Naive thymus-derived CD8-positive, alpha-beta T cell (primary cell): ENCODE measurements at places on chromosomes 7 and 10.
A peak's percentile ranks its signal among the peaks of the same experiment; 100 is the strongest.

DNA sequence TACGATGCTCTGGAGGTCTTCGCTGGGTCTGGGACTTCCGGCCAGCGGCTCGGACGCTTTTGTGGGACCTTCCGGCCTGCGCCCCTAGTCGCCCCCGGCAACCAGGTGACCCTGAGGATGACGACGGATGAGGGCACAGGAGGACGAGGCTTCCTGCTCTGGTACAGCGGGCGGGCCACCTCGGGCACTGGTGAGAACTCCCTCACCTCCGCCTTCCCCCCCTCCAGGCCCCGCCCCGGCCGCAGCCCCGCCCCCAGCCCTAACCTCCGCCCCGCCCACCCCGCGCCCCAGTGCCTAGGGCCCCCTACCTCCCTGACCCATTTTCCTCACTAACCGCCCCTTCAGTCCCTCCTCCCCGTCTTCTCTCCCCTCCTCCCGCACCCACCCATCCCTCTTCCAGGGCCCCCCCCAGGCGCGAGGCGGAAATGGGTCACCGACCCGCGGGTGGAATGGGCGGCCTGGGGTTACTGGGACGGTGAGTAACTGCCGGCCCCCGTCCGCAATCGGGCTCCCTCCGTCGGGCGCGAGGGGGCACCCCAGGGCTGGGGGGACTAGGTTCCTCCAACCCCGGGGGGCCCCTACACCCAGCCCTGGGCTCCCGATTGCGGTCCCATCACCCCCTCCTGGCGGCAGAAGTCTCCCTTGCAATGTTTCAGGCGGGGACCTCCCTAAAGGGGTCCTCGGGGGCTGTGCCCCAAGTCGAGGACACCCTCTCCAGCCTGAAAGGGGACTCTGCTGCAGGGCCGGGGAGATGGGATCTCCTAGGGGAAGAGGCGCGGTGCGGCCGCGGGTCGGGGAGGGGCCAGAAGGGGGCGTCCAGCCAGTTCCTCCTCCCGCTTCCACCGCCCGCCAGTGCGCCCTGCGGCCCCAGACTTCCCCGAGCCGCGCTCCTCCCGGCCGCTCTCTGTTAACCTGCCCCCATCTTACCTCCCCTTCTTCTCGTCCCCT is 2.1 kb downstream of the PCOLCE start:
- DNase-seq: peak; percentile 66

DNA sequence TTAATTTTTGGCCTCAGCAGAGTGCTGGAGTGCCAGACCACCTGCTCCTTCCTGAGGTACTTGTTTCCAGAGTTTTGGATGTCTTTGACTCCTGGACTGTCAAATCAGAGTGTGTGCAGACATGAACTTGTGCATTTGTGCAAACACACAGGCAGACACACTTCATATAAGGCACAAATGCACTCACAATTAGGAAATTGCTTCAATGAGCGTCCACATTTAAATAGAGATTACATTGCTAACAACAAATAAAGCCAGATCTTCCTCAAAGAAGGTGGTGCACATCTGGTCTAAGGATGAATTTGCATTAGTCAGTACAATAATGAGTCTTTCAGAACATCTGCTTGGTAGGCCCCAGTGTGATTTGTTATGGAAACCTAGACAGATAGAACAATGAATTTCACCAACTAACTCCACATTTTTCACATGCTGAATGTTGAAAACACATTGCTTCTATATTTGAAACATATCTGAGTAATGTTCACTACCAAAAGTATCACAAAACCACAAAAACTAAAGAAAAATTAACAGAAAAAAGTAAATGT is 266.7 kb upstream of the INHBA start:
- no peak for DNase-seq

DNA sequence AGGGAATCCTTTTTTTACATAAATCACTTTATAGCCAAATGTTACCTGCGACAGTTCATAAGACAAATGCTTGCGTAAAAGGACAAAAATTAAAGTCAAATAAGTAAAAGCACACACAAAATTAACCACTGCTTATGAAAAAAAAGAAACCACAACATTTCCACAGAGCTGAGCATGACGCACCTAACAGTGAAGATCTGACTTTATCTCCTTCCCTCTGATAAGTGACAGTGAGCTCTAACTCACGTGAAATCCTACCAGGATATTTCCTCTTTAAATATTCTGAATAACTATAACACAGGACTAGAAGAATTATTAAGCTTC is 225.5 kb downstream of the SFMBT2 start:
- DNase-seq: no peak

GRCh38 chr10:74061104-74061503 is 63.2 kb downstream of the VCL start:
- DNase-seq: no peak

GRCh38 chr10:26725837-26726727 is 28.6 kb downstream of the PDSS1 start:
- DNase-seq: peak; percentile 66

GRCh38 chr10:61187601-61188000 is 243.6 kb upstream of the RHOBTB1 start:
- DNase-seq: no peak

DNA sequence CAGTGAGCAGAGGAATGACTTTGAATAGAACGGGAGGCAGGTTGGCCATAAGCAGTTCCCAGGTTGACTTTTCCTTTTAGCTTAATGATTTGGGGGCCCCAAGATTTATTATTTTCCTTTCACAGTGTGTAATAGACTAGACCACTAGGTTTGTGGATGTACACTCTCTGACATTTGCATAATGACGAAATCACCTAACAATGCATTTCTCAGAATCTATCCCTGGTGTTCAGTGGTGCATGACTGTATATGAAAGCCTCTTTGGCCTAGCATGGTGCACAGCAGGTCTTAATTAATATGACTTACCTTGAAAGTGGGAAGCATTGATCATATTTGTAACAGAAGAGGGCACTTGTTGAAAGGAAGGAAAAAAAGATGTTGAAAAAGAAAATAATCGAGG is 761.9 kb downstream of the TYW1 start:
- no peak for DNase-seq

- no peak for DNase-seq
Observed at GRCh38 chr7:155491812-155492211, 33.9 kb downstream of the EN2 start.
